ENCODE measurements at places on chromosomes 7 and 10.

GRCh38 chr7:70638158-70639107 lies 493.5 kb upstream of the GALNT17 start:
- no peak for DNase-seq

DNA sequence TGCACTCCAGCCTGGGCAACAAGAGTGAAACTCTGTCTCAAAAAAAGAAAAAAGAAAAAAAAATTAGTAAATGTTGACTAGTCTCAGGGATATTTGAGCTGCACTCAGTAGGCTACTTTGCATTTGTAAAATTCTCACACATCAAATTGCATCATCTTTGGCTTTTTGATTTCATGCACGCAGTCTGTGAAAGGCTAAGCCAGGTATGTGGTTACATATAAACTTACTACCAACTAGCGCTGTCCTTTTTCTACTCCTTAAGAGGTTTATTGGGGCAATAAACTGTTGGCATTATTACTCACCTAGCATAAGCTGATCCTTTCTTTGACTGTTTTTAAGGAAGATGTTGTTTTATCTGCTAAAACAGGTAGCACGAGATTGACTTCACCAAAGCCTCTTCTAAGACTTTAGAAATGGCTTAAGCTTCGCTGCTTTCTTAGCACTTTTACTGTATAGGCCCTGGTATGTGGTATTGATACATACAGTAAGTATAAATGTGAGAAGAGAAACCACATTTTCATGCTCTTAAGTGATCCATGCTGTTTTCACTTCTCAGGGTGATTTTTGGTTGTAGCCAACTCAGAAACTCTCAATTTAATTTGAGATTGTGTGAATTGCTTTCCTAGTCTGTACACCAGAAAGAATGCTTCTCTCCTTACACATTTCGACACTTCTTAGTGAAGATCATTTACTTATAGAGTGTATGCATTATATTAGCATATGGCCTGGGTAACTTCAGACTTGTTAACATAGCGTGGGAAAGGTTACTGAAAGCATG lies 323.9 kb downstream of the AUTS2 start:
- no peak for DNase-seq

- no peak for DNase-seq
These were observed 8.6 kb downstream of the AOC1 start for GRCh38 chr7:150860978-150861295.

DNA sequence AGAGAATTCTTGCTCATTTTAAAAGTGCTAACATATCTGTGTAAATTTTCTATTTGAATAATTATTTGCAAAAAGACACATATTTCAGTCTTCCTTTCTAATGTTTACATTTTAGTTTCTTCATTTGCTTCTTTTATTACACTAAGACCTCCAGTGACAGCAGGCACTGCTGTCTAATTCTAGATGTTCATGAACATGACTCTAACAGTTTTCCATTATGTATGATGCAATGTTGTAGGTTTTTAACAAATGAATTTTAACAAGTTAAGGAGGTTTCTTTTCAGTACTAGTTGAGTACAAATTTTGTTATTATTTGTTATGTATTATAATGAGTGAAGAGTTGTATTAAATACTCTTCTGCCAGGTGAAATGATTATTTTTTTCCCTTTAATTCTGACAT lies 83.6 kb downstream of the GRB10 start:
- no peak for DNase-seq

DNA sequence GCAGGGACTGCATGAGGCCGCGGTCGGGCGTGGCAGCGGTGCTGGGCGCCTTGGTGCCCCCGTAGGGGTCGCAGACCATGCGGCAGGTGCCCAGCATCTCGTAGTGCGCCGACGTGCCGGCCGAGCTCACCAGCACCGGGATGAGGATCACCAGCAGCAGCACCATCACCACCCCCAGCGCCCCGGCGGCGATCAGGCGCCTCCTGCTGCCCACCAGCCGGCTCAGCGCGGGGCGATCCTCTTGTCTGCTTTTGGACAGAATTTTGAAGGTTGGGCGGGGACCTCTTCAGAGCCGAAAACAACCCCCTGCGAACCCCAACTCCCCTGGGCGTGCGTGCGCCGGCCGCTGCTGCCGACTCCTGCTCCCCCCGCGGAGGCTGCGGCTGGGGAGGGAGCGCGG lies 779 bp downstream of the C1QL3 start:
- no peak for DNase-seq
